Psoas muscle (tissue), 8 donors: ENCODE measurements at places on chromosomes 7 and 10.

DNA sequence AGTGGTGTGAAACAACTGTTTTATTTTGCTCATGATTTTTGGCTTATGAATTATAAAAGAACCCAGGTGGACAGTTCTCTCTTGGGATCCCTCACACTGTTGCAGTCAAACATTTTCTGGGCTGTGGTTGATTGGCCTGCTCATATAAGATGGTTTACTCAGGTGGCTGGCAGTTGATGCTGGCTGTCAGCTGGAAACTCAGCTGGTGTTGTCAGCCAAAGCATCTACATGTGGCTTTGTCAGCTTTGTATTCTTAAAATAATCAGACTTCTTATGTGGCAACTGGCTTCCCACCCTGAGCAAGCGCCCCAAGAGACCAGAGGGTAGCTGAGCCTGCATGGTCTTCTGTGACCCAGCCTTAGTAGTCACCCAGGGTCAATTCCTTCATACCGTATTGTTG, 534.7 kb downstream of the NRG3 start:
- DNase-seq, result no peak

DNA sequence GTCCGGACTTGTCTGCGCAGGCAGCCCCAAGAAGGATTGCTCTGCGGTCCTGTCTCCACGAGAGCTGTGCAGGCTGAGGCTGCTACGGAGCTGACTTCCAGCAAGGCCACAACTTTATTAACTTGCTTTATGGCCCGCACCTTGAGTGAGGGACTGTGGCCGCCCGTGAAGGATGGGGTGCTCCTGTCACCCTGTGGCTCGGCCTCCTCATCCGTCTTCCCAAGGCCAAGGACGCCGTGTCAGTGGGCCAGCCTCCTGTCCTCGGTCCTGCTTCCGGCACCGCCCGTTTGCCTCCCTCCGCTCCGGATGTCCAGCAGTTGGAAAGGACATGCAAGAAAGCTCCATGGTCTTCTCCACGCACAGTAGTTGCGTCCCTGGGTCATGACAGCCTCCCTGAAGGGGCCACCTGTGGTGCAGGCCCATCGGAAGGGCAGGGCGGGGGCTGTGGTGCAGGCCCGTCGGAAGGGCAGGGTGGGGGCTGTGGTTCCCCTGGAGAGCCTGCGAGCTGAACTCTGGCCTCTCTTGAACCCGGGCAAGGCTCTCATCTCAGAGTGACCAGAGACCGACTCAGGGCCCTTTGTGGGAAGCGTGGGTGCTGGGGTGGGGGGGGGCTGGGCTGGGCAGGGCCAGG, 87.1 kb downstream of the NKX6-2 start:
- peak; percentile 36 for DNase-seq

DNA sequence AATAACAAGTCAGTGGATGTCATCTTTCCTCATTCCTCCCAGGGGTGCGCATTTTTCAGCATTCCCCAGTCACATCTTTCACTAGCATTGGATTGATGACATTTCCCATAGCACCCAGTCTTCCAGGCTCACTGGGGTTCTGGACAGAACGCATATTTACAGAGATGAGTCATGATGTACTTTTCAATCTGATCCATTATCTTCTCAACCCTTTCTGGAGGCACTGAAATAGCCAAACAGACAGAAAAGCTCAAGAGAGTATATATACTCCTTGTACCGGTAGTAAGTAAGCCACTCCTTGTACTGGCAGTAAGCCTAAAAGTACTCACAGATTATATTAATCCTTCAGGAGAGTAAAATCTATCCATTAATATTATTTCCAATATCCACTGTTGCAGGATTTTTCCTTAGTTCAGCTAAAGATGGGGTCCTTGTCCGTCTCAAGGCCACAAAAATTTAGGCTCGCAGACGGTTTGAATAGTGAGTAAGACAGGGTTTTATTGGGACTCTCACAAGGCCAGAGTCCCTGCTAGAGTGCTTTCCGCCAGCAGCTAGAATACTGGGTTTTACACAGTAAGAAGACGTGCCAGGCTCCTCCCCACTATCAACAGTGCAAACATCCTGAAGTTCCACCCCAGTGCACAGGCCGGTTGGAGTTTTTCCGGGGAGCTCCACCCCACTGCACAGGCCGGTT, 60.8 kb downstream of the MDH2 start:
- DNase-seq, result no peak

DNA sequence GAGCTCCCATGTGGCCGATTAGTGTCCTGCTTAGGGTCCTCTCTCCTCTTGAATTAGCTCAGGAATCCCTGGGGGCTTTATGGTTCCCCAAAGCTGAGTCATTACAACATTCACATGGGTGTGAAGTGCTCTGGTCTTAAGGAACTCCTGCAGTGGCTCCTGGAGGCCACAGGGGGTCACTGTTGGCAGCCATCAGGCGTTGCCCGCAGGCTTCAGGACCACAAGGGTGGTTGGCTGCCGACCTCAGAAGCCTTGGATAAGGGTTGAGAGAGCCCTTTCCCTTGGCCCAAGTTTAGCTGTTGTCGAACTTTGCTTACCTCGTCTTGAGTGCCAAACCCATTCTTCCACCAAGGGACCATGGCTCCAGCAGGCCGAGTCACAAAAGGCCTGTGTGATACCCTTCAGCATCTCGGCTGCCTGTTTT, 61.7 kb downstream of the SH2D4B start:
- no peak for DNase-seq

- DNase-seq, result no peak
These were observed 494.4 kb upstream of the SEMA3D start for GRCh38 chr7:85681241-85681640.

- no peak for DNase-seq
These were observed 51.4 kb upstream of the SEC61G start for GRCh38 chr7:54810401-54810800.

- no peak for DNase-seq
These were observed 99.3 kb upstream of the SHH start for GRCh38 chr7:155911471-155912105.

- no peak for DNase-seq
These were observed 7.0 kb downstream of the NAPEPLD start for GRCh38 chr7:103141753-103142404.

DNA sequence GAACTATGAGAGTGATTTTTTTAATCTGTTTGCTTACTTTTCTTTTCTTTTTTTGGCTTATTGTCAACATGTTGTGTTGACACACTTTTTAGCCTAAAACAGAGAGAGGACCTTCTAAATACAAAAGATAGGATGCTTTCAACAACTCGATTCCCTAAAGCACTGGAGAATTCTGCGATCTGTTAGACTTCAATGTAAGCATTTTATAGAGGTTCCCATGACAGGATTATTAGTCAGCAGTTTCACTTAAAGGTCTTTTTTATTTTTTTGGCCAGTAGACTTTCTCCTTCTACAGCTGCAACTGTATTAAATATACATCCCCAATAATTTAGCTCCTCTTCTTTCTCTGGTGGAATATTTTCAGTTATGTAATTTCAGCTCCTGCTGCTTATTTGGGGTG, 12.7 kb upstream of the NRP1 start:
- DNase-seq, result no peak

- DNase-seq, result no peak
These were observed 16.5 kb downstream of the FBXL13 start for GRCh38 chr7:103058122-103058521.

DNA sequence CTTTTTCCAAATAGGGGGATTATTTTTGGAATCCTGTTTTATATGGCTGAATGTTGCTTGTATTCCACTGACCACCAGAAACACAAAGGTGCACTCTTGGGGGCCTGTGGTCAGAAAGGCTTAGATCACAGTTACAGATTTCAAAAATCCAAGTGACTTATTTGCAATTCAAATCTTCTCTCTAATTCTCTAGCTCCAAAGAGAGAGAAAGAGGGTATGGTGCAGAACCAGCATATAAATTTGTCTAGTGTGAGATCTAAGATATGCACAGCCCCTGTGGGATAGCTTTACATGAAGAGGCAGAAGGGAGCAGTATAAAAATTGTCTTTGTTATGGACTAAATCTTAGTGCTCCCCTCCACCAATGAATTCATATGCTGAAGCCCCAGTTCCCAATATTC, 1121.7 kb upstream of the CELF2 start:
- DNase-seq, result no peak

DNA sequence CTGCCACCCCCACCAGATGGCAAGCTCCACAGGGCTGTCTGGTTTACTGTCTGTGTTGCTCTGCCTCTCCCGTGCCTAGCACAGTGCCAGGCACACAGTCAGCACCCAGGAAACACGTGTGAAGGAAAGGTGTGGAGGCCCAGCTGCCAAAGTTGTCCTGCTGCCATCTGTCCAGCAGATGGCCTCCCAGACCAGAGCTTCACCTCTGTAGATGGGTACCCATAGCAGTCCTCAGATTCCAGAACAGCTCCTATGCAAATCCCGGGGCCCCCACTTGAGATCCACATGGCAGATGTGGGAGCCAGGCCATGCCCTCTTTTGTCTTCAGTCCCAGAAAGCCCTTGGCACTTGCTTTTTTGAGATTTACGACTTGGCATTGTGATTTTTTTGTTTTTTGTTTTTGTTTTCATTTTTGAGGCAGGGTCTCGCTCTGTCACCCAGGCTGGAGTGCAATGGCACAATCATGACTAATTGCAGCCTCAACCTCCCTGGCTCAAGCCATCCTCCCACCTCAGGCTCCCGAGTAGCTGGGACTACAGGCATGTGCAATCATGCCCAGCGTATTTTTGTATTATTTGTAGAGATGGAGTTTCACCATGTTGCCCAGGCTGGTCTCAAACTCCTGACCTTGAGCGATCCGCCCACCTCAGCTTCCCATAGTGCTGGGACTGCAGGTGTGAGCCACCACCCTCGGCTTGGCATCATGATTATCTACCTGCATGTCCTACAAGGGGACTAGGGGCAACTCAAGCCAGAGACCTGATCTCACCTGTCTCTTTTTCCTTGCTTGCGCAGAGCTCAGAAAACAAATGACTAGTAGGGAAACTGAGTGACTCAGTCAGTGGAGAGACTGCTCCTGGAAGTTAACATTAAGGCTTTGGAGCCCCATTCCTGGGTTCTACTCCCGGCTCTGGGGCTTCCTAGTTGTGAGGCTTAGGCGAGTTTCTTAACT, 16.9 kb upstream of the PALD1 start:
- DNase-seq, result peak; percentile 49

- DNase-seq, result no peak
These were observed 774 bp downstream of the SEM1 start for GRCh38 chr7:96708872-96709271.
